ENCODE measurements at places on chromosomes 5 and 9.

DNA sequence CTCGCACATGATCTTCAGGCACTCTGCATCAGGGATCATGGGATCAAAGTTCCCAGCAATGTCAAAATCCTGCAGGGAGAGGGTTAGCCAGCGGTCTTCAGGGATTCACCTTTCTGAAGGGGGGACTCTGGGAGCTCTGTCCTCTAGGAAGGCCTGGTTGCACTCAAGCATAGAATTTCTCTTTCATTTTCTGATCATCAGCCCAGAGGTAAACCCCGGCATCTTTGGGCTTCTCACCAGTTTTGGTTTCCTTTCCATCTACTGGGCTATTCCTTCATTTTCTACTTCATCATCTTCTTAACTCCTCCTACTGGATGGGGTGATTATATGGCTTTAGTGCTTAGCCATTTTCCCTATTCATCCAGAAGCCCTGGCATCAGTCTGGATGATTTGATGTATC is 4.6 kb upstream of the DND1 start:
- DNase-seq: no peak

- no peak for DNase-seq
These were observed 104.5 kb upstream of the LHFPL2 start for GRCh38 chr5:78753093-78753531.

- DNase-seq: no peak
These were observed 91.6 kb downstream of the SLC1A3 start for GRCh38 chr5:36698031-36698430.

DNA sequence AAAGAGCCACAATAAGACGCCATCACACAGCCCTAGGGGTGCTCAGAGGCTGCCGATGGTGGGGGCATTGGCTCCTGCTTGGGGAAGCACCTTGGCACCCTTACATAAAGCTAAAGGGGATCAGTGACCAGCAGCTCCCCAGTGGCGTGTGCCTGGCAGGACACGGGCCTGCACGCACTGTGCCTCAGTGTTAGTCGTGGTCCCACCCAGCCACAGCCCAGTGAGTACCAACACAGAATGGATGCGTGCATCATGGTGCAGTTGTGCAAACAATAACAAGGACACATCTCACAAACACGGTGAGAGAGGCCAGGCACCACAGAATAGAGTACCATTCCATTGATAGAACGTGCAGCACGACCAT is 103.2 kb downstream of the WNK2 start:
- no peak for DNase-seq

DNA sequence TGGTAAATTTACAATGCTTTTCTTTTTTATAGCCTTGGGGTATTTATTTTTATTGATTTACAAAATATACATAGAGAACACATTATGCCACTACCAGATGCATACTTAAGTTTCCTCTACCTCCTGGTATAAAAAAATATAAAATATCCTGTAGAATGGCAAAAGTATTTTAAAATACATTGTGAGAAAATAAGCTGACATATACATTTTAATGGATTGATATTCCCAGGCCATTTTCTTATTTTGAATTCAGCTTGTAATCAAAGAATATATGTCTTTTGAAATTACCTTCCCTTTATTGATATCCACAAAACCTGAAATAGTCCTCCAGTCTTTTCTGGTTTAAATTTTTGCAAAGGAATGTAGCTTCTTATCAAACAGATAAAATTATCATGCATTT is 923.9 kb downstream of the CDH18 start:
- DNase-seq: no peak

GRCh38 chr5:141392429-141393198 is at the start of gene PCDHGA8:
Gene PCDHGA8 (plus strand): TSS chr5:141392633. CDS start chr5:141392814, 181 bp downstream.
- DNase-seq: no peak

GRCh38 chr5:5360363-5360940 is 62.0 kb upstream of the ICE1 start:
- no peak for DNase-seq

- no peak for DNase-seq
These were observed 305.5 kb downstream of the ARRDC3 start for GRCh38 chr5:91077623-91078022.

DNA sequence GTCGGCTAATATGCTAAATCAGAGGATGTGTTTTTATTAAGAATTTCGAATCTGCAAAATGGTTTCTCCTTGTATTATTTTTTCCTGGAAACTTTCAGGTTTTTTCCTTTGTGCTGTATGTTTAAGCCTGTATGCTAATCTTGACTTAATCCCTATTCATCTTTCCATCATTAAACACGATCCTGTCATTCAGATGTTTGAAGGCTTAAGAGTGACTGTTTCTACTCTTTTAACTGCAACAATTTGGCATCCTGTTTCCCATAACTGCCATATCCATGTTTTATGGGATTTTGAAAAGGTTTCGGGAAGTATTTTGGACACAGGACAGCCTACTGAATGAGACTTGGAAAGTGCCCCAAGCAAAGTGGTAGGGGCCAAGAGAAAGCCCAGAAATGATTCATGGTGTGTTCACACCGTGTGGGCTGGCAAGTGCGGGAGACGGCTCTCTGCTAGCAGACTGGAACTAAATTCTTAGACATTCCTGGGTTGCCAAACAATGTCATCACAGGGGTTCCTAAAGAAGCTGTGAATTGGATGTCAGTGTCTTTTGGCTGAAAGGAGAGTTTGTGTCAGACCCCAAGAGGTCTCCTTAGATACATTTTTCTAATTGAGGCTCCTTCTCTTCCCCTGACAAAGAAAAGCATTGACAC is 125.4 kb upstream of the ADAMTS16 start:
- no peak for DNase-seq

GRCh38 chr9:127628758-127629467 is 16.8 kb downstream of the STXBP1 start:
- DNase-seq: no peak

DNA sequence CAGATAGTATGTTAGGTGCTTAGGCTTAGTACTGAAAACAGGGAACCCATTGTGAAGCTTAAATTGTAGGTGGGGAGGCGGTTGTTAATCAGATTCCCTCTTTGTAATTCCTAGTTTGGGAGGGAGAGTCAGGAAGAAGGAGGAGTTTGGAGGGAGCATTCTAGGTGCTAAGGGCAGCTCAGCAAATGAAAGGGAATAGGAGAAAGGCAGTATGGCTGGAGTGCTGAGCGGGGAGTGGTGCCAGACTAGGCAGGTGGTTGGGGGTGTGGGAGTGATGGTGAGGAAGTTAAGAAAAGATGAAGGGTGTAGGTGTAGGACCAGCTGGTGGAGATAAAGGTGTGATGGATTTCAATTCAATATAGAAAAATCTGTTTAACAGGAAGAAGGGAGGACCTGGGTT is 11.1 kb upstream of the GARNL3 start:
- no peak for DNase-seq

DNA sequence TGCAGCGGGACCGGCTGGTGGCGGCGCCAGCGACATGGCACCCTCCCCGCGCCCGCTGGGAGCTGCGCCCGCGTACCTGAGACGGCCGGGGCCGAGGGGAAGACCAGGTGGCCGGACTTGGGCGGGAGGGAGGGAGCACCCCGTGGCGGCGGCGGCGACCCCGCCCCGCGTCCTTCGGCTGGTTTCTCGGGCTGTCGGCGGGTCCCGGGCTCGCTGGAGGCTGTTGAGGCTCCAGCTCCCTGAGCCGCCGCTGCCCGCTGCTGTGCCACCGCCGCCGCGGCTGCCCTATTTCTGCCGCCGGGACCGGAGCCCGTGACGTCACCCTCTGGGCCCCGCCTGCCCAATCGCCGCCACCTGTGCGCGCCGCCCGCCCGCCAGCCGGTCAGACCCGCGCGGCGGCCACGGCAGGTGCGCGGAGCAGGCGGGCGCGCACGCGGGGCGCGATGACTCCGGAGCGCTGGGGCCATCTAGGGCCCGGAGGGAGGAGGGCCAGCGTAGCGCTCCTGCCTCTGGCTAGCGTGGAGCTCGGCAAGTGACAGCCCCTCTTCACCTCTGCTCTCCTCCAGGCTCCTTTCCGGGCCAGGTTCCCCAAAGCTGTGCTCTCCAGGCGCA is at the start of gene FSTL4:
TSS of gene FSTL4 (minus strand) at position 293 of the 612 bp plus-strand sequence.
- no peak for DNase-seq

- DNase-seq: no peak
These were observed 25.0 kb upstream of the CEP78 start for GRCh38 chr9:78210841-78211301.

DNA sequence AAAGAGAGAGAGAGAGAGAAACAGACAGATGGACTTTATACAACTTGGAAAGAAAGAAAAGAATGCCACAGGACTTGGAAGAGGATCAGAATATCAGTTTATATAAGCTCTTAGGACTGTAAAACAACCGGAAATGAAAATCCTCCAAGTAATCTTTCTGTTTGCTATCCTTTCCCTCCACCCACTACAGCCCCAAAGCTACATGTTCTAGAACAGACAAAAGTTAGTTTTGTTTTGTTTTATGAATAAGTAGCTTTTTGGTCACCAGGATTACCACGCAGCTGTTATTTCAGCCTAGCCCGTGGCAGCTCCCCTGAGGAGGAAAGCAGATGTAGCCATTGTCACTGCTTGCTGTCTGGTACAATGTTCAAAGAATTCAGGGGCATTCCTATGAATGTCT is 66.6 kb downstream of the SH3TC2 start:
- DNase-seq: no peak

DNA sequence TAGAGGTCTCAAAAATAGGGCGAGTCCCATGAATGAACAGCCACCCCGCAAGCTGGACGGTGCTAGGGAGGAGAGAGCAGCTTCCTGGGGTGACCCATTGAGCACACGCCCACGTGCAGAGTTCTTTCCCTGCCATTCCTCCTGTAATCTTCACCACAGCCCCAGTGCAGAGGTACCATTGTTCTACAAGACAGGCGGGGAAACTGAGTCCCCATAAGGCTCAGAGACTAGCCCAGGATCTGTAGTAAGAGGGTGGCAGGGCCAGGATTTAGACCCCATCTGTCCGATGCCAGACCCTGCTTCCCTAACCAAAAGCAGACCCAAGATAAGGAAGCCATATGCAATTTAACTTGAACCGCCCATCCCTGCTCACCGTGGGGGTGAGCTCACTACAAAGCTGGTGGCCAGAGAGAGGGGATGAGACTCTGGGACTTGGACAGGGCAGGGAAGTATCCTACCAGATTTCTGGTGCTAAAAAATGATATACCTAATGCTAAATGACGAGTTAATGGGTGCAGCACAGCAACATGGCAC is 36.7 kb upstream of the ORM1 start:
- no peak for DNase-seq

GRCh38 chr9:92934321-92934720 is 13.0 kb upstream of the FGD3 start:
- no peak for DNase-seq

DNA sequence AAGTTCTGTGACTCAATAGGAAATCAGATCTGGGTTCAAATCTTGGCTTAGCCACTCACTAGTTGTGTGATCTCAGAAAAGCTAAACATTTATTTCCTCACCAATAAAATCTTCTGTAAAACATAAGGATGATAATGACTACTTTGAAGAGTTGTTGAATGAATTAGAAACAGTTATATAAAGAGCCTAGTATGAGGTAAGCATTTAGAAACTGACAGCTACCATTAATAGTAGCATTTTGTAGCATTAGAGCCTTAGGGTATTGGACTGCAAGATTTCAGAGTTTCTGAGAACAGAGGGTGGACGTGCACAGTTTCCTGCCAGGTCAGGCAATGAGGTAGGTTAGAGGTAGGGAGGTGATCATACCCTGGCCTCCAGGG is 293.2 kb downstream of the CWC27 start:
- DNase-seq: no peak

GRCh38 chr5:160171666-160172065 is 52.4 kb upstream of the PWWP2A start:
- no peak for DNase-seq

DNA sequence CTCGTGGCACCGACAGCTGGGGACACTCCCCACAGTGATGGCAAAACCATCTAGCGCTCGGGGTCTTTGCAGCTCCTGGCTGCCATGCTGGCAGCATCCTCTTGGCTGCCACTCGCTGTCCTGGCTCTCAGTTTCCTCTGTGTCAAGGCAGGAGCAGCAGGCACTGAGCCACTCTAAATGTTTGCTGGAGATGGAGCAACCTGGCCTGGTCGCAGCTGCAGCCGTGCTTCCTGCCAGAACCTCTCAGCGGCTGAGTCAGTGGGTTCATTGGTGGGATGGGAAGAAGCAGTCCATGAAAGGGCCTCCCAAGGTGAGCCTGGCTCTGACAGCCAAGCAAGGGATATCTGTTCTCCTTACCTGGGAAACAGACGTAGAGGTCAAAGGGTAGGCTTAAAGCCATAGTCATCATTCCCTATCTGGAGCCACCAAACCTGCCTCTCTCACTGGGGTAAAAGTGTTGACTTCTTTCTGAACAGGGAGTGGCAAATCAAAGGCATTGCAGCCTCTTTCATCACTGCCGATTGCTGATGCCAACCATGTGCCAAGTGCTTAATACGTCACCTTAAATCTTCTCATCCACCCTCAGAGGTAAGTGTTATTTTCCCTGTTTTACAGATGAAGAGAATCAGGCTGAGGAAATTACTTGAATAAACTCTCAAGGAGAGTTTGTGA is 304.8 kb upstream of the ZNF462 start:
- DNase-seq: no peak

GRCh38 chr9:112884101-112884500 is 6.6 kb downstream of the SLC46A2 start:
- no peak for DNase-seq

GRCh38 chr5:74954919-74955318 is 88.7 kb upstream of the FAM169A start:
- DNase-seq: no peak
